ENCODE measurements at places on chromosomes 13 and 19.

- no peak for DNase-seq
These were observed 11.6 kb upstream of the TOMM40 start for GRCh38 chr19:44879309-44880065.

- no peak for DNase-seq
These were observed 64.8 kb upstream of the F7 start for GRCh38 chr13:113040597-113041292.

- no peak for DNase-seq
These were observed 7.6 kb upstream of the PRKD2 start for GRCh38 chr19:46724468-46724867.

DNA sequence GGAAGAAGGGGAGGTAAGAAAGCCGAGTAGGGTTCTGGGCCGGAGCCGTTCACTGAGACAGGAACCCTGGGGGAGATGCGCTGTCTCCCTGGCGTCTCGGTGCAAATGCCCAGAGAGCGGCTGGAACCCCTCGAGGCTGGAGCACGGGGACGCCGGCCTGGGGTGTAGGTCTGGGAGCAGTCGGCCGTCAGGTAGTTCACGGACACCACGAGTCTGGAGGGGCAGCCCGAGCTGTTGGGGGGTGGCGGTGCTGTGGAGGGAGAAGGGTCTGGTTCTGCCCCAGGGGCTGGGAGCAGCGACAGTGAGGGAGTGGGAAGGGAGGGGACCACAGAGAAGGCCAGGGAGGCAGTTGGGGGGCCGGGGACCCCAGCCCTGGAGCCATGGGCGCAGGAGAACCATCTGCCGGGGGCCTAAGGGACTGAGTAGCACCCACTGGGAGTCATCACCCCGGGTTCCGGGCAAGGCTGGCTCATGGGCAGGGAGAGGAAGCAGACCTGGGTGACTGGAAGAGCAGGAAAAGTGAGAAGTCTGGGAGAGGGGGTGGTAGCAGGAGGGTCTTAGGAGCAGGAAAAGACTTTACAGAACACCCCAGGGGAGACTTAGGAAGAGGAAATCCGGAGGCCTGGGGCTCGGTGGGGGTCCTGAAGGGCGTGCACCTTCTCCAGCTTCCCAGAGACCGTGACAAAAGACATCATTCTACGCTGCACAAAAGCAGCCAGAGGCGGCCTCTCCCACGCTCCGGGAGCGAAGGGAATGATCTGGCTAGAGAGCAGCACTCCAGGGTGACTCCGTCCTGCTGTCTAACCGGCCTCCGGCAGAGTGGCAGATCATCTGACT lies 173.1 kb upstream of the SOX1 start:
- DNase-seq: no peak

DNA sequence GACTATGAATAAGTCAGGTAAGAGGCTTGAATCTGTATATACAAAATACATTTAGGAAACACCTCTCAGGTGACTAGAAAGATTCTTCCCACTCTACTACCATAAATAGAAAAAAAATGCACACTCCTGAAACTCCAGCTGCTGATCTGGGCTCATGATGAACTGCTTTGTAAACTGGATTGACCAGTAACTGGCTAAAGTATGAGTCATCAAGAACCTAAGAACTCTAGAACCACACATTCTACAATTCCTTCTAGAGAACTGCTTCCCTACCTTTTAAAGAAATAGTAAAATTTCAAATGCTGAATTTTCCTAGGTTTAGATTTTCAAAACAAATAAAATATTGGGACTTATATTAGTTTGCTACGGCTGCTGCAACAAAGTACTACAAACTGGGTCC lies 55.2 kb downstream of the ELF1 start:
- no peak for DNase-seq

- no peak for DNase-seq
These were observed 9.8 kb upstream of the LIN7B start for GRCh38 chr19:49104229-49104864.

GRCh38 chr19:52200044-52200443 lies 10.2 kb downstream of the PPP2R1A start:
- DNase-seq: no peak

DNA sequence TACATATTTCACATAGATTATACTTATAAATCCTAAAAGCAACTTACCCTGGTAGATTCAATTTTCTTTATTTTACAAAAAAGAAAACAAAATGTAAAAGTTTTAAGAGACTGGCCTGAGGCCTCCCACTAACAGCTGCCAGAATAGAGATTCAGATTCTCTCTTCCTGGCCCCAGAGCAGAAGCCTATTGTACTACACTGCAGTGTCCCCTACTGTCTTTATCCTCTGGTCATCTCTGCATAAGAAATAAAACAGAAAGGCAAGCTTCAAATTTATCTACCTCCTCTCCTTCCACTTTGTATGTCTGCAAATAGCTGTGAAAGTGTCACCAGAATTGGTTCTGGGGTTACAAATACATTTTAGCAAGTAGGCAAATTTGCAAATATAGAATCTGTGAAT lies 1004.1 kb upstream of the PCDH9 start:
- no peak for DNase-seq

GRCh38 chr19:34880034-34880433 lies 46.7 kb upstream of the ZNF30 start:
- DNase-seq: no peak

DNA sequence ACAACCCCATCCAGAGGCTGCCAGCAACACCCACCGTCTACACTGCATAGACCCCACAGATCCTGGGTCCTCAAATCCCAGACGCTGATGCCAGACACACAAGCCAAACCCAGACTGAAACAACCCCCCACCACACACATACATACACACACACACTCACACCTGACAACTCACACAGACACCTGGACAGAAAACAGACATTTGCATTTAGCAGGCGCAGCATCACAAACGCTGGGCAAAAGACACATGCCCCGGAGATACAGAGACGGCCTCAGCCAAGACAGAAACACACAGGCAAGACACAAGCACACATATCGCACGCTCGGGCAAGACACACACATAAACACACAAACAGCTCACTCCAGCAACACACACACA lies 1.3 kb downstream of the BBC3 start:
- DNase-seq: no peak

DNA sequence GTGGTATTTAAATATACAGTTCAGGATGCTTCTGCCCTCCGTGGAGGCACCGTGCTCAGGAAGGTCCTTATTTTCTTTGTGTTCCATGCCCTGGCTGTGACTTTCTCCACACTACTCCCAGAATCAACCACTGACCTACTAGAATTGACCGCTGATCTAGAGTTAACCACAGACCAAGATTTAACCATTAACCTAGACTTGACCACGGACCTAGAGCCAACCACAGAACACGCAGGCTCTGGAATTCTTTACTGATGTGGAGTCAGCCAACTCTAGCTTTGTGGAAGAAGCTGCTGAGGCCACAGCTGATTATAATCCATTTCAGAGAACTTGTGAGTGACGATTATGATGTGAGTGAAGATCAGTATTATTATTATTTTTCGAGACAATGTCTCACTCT lies 18.0 kb downstream of the GTF2F2 start:
- DNase-seq: no peak

DNA sequence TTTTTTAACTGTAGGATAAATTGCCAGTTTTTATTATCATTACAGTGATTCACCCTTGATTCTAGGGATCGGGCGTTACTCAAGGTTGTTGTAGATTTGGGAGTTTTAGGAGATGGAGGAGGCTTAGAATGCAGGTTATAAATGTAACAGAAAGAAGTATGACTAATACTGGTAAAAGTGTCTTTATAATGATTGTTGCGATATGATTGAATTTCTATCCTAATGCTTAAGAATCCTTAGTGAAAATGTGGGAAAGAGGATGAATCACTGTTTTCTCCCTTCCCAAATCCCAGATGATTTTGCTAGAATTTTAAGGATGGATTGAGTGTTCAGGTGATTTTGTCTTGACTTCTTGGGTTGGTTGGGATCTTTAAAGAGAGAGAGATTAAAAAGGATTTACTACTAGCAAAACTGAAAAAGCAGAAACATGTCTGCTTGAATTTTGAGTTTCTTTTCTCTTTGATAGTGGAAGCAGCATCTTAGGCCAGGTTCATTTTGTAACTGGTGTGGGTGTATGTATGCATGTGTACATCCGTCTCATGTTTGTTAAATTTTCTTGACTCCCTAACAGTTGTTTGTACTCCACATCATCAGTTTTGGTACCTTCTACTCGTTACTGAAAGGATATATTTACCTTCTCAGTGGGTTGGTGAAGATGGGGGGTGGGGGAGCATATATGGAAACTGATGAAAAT lies 25.9 kb downstream of the ARHGAP35 start:
- no peak for DNase-seq

GRCh38 chr19:38952395-38953165 lies 21.8 kb downstream of the MRPS12 start:
- DNase-seq: peak; percentile 32

GRCh38 chr19:8108560-8109445 lies 40.6 kb downstream of the FBN3 start:
- no peak for DNase-seq

DNA sequence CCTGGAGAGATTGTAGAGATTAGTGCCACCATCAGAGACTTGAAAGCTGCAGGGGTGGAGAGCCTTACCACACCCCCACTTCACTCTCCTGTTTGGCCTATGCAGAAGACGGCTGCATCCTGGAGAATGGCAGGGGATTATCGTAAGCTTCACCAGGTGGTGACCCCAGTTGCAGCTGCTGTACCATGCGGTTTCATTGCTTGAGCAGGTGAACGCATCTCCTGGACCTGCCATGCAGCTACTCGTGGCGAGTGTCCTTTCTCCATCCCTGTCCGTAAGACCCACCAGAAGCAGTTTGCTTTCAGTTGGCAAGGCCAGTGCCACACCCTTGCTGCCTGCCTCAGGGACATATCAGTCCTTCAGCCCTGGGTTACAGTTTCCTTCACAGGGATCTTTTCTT lies 21.2 kb downstream of the PPP5C start:
- no peak for DNase-seq

GRCh38 chr13:85700906-85701305 lies 98.3 kb downstream of the SLITRK6 start:
- no peak for DNase-seq

DNA sequence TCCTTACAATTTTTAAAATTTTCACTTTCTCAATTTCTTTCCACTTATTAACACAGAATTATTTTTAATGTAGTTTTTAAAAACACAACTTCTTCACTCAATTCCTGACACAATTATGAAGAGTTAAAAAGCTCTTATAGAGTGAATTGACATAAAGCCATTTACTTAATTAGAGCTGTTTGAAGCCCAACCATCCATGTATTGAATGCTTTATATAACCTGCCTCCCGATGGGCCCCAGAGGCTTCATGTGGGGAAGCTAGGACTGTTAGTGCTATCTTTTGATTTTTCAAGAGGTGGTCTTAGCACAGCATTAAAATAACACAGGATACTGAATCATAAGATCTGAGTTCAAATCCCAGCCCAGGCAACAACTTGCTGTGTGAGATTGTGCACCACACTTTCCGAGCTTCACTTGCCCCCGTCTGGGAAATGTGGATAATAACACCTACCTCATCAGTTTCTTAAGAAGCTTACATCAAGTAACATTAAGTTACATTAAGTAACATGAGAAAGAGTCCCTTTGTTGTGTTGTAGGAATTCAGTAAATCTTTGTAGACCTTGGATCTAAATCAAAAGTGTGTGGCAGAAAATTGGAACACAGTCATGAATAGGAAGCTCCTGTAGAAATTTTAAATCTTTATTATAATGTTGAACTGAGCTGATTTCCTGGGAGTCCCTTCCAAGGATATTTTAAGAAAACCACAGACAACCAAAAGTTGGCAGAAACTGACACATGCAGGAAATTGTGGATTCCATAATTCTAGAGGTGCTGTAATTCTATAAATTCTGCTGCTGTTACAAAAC lies 5.5 kb upstream of the ENOX1 start:
- no peak for DNase-seq

DNA sequence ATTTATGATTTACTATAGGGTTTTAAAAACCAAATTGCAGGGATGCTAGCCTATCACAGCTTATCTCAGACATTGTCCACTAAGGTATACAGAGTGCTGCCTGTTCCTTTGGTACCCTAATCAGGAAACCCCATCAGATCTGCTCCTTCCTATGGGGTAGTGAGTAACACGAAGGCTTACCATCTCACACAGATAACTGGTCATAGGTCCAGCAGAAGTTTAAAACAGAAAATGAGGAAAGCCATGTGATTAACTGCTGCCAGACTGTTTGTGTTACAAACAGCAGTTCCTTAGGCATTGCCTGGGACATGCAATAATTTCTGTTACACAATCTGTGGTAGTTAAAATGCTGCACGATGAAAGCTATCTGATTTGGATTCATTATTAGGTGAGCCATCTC lies 53.5 kb upstream of the ALOX5AP start:
- no peak for DNase-seq

GRCh38 chr19:13581576-13581975 lies 75.3 kb upstream of the CACNA1A start:
- DNase-seq: no peak

GRCh38 chr13:26184791-26185250 lies 37.3 kb downstream of the RNF6 start:
- DNase-seq: peak; percentile 39

DNA sequence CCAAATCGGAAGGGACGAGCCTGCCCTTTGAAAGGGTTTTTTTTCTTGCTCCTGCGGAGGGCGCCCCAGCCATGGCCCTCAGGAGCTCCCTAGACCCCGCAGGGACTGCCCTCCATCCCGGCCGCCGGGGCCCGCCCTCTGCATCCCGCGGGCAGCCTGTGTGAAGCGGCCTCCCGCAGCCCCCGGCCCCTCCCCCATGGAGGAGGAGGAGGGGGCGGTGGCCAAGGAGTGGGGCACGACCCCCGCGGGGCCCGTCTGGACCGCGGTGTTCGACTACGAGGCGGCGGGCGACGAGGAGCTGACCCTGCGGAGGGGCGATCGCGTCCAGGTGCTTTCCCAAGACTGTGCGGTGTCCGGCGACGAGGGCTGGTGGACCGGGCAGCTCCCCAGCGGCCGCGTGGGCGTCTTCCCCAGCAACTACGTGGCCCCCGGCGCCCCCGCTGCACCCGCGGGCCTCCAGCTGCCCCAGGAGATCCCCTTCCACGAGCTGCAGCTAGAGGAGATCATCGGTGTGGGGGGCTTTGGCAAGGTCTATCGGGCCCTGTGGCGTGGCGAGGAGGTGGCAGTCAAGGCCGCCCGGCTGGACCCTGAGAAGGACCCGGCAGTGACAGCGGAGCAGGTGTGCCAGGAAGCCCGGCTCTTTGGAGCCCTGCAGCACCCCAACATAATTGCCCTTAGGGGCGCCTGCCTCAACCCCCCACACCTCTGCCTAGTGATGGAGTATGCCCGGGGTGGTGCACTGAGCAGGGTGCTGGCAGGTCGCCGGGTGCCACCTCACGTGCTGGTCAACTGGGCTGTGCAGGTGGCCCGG lies 815 bp downstream of the MAP3K10 start:
- no peak for DNase-seq

DNA sequence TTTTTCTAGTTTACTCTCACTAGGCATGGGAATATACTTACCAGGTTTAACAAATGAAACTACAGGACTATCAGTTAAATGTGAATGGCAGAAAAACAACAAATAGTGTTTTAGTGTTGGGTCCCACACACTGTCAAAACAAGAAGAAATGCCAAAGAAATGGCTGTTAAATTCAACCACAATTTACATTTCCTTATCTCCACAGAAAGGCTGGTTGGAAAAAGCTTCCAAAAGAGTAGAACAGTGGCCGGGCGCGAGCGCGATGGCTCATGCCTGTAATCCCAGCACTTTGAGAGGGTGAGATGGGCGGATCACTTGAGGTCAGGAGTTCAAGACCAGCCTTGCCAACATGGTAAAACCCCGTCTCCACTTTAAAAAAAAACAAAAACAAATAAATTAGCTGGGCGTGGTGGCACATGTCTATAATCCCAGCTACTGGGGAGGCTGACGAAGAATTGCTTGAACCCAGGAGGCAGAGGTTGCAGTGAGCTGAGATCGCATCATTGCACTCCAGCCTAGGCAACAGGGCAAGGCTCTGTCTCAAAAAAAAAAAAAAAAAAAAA lies 66.5 kb downstream of the SERP2 start:
- DNase-seq: no peak
